Prostate gland (tissue), 2 donors: ENCODE measurements at places on chromosomes 11 and 22.

- no peaks in the 10 kb centered on the region for H3K36me3 ChIP-seq
- H3K27me3 ChIP-seq = no peaks in the 10 kb centered on the region
- no peaks in the 10 kb centered on the region for H3K4me1 ChIP-seq
- no peak overlapping the region for H3K4me3 ChIP-seq
- no peak overlapping the region for H3K27ac ChIP-seq
- no peak for DNase-seq
These were observed 25.3 kb upstream of the NOX4 start for GRCh38 chr11:89516496-89516895.

DNA sequence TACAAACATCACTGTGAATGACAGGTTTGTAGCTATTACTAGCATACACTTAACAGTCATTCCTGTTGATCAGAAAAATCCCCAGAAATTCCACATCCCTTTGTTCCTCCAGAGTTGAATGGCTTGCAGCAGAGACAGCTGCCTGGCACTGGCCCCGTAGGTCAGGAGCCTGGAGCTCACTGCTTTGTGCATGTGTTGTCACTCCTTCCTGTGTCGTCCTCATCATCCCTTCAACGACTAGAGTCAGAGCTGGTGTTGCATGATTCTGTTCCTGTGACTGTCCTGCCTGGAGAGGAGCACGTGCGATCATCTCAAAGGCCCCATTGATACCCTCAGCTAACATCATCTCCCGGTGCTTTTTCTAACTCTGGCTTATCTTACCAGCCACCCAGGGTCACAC lies 58.3 kb downstream of the LDLRAD3 start:
- no peak overlapping the region for H3K27ac ChIP-seq
- H3K27me3 ChIP-seq = no peaks in the 10 kb centered on the region
- DNase-seq = no peak
- no peaks in the 10 kb centered on the region for H3K4me1 ChIP-seq
- H3K4me3 ChIP-seq = no peak overlapping the region
- H3K36me3 ChIP-seq = no peaks in the 10 kb centered on the region

GRCh38 chr22:29512031-29512430 lies 32.0 kb downstream of the NEFH start:
- H3K27ac ChIP-seq = no peak overlapping the region
- peaks cover 6% of the 10 kb centered on the region for H3K4me1 ChIP-seq
- H3K36me3 ChIP-seq = peaks cover 4% of the 10 kb centered on the region
- H3K27me3 ChIP-seq = no peaks in the 10 kb centered on the region
- DNase-seq = no peak
- H3K4me3 ChIP-seq = no peak overlapping the region

DNA sequence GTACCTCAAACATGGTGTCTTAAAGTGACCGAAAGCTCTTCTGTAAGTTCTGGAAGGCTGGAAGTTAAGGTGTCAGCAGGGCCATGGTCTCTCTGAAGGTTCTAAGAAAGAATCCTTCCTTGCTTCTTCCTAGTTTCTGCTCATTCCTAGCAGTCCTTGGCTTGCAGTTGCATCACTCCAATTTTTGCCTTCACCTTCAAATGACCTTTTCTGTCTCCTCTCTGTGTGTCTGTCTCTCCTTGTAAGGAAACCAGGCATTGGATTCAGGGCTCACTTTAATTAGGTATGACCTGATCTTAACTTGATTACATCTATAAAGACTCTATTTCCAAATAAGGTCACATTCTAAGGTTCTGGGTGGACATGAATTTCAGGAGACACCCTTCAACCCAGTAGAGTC lies 8.7 kb downstream of the AASDHPPT start:
- no peaks in the 10 kb centered on the region for H3K36me3 ChIP-seq
- DNase-seq = no peak
- H3K4me1 ChIP-seq = no peaks in the 10 kb centered on the region
- no peak overlapping the region for H3K27ac ChIP-seq

DNA sequence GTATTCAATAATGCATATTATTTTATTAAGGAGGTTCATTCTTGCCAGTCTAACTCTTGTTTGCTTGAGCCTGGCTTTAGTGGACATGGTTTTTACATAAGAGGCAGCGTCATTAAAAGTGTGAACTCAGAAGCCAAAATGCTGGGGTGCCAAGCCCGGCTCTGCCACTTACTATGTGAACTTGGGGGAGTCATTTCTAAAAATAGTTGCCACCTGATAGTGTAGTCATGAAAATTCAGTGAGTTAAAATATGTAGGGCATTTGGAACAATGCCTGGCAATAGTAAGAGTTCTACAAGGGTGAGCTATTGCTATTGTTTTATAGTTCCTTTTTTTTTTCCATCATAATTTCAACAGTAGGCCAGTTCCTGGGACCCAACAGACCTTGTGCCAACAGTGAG lies 49.9 kb downstream of the TENM4 start:
- no peak for DNase-seq
- no peaks in the 10 kb centered on the region for H3K4me1 ChIP-seq
- no peak overlapping the region for H3K4me3 ChIP-seq
- no peaks in the 10 kb centered on the region for H3K36me3 ChIP-seq
- no peaks in the 10 kb centered on the region for H3K27me3 ChIP-seq

DNA sequence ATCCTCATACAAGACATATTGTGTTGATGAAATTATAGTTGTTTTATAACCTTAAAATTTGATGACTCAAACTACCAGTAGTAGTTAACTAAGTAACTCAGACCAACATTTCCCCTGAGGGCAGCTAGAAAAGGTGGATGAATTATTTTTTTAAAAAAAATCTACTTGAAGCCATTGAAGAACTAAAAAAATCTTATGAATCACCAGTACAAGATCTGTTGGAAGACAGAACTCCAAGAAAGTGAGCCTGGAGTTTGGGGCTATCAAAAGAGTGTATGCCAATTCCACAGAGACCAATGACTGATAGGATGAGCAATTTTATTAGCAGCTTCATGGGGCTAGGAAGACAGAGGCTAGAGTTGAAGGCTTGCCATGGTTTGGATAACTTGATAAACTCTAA lies 72.4 kb downstream of the CYP2R1 start:
- no peaks in the 10 kb centered on the region for H3K27me3 ChIP-seq
- H3K36me3 ChIP-seq = no peaks in the 10 kb centered on the region
- no peak overlapping the region for H3K27ac ChIP-seq

- no peaks in the 10 kb centered on the region for H3K4me1 ChIP-seq
- H3K27me3 ChIP-seq = no peaks in the 10 kb centered on the region
- H3K36me3 ChIP-seq = no peaks in the 10 kb centered on the region
- DNase-seq = no peak
These were observed 83.9 kb downstream of the UVRAG start for GRCh38 chr11:75898871-75899270.

DNA sequence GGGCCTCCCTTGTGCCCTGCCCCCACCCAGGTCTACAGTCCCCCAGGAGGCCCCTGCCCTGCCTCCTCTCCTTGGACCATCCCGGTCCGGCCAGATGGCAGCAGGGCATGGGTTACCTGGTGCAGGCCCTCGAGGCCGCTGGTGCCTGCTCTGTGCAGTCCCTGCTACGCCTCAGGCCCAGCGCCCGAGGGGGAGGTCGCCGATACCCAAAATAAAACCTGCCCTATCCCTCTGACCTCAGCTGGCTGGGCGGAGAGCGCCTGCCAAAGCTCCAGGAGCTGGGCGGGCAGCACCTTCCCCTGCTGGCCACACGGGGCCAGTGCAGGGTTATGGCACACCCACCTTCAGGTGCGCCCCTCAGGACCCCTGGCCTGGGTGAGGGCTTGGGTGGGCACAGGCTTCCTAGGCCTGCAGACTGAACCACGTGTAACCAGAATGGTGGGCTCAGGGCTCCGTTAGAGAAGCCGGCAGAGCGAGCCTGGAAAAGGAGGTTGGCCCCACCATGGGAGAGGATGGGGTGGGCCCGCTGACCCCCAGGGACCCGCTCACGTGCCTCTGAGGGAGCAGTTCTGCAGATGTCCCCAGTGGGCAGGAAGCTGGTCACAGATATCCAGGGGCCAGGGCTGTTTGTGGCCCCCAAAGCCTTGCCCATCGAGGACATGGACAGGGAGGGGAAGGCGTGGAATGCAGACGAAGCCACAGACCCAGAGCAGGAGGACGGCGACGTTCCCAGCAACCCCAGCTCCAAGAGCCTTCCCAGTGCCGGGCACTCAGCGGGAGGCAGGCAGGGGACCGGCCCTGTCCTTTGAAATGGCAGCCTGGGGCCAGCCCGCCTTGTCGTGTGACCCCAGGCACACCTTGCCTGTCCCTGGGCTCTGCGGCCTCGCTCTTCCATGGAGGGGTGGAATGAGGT lies 1.7 kb upstream of the TNNT3 start:
- H3K27ac ChIP-seq = no peak overlapping the region
- no peaks in the 10 kb centered on the region for H3K27me3 ChIP-seq
- H3K4me3 ChIP-seq = no peak overlapping the region
- no peaks in the 10 kb centered on the region for H3K4me1 ChIP-seq
- H3K36me3 ChIP-seq = no peaks in the 10 kb centered on the region

- no peaks in the 10 kb centered on the region for H3K4me1 ChIP-seq
- H3K4me3 ChIP-seq = no peak overlapping the region
- no peaks in the 10 kb centered on the region for H3K36me3 ChIP-seq
- H3K27me3 ChIP-seq = no peaks in the 10 kb centered on the region
These were observed 13.7 kb downstream of the ZBTB44 start for GRCh38 chr11:130301002-130301401.

- DNase-seq = no peak
- H3K4me1 ChIP-seq = peaks cover 43% of the 10 kb centered on the region
- no peak overlapping the region for H3K4me3 ChIP-seq
- H3K27ac ChIP-seq = peak overlapping the region; percentile 98
- H3K36me3 ChIP-seq = no peaks in the 10 kb centered on the region
- no peaks in the 10 kb centered on the region for H3K27me3 ChIP-seq
These were observed 2.4 kb downstream of the HPS4 start for GRCh38 chr22:26481112-26481693.

GRCh38 chr22:20128902-20129746 lies 2.5 kb upstream of the ZDHHC8 start:
- DNase-seq = no peak
- no peaks in the 10 kb centered on the region for H3K27me3 ChIP-seq
- H3K27ac ChIP-seq = no peak overlapping the region

GRCh38 chr11:118924591-118925585 lies 838 bp downstream of the BCL9L start:
- peak overlapping the region; percentile 92 for H3K27ac ChIP-seq
- H3K27me3 ChIP-seq = no peaks in the 10 kb centered on the region
- H3K36me3 ChIP-seq = no peaks in the 10 kb centered on the region
- H3K4me3 ChIP-seq = peak overlapping the region; percentile 97
- H3K4me1 ChIP-seq = peaks cover 40% of the 10 kb centered on the region
- no peak for DNase-seq

- H3K4me1 ChIP-seq = peaks cover 4% of the 10 kb centered on the region
- H3K4me3 ChIP-seq = no peak overlapping the region
- no peak for DNase-seq
- no peaks in the 10 kb centered on the region for H3K36me3 ChIP-seq
- H3K27ac ChIP-seq = no peak overlapping the region
- no peaks in the 10 kb centered on the region for H3K27me3 ChIP-seq
These were observed 3.5 kb upstream of the ACAT1 start for GRCh38 chr11:108117746-108118371.

GRCh38 chr22:21623648-21623970 lies 6.2 kb downstream of the YDJC start:
- no peaks in the 10 kb centered on the region for H3K36me3 ChIP-seq
- no peaks in the 10 kb centered on the region for H3K27me3 ChIP-seq

GRCh38 chr11:70883323-70883940 lies 368.9 kb downstream of the SHANK2 start:
- no peaks in the 10 kb centered on the region for H3K36me3 ChIP-seq
- H3K27ac ChIP-seq = no peak overlapping the region
- no peaks in the 10 kb centered on the region for H3K4me1 ChIP-seq
- H3K27me3 ChIP-seq = no peaks in the 10 kb centered on the region
- no peak for DNase-seq
- H3K4me3 ChIP-seq = no peak overlapping the region

DNA sequence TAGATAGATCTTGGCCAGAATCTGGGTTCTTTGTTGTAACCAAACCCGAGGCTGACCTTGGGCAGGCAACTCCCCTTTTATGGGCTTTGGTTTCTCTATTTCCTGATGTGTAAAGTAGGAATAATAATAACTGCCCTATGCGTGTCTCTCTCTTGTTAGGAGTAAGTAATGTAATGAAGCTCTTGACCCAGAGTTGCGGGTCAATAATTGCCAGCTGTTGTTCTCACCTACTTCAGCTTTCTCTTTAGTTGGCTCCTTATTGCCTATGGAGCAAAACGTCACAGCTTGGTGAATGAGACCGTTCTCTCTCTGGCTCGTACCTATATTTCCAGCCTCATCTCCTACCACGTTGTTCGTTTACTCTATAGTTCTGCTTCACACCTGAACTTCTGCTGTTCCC lies 56.6 kb upstream of the KIRREL3 start:
- H3K36me3 ChIP-seq = no peaks in the 10 kb centered on the region
- no peak overlapping the region for H3K4me3 ChIP-seq
- no peak overlapping the region for H3K27ac ChIP-seq
- no peaks in the 10 kb centered on the region for H3K4me1 ChIP-seq
- DNase-seq = no peak

- no peak for DNase-seq
- H3K36me3 ChIP-seq = no peaks in the 10 kb centered on the region
- H3K4me1 ChIP-seq = no peaks in the 10 kb centered on the region
- no peak overlapping the region for H3K27ac ChIP-seq
- H3K4me3 ChIP-seq = no peak overlapping the region
- H3K27me3 ChIP-seq = no peaks in the 10 kb centered on the region
These were observed 62.7 kb downstream of the HIRA start for GRCh38 chr22:19368876-19369275.

DNA sequence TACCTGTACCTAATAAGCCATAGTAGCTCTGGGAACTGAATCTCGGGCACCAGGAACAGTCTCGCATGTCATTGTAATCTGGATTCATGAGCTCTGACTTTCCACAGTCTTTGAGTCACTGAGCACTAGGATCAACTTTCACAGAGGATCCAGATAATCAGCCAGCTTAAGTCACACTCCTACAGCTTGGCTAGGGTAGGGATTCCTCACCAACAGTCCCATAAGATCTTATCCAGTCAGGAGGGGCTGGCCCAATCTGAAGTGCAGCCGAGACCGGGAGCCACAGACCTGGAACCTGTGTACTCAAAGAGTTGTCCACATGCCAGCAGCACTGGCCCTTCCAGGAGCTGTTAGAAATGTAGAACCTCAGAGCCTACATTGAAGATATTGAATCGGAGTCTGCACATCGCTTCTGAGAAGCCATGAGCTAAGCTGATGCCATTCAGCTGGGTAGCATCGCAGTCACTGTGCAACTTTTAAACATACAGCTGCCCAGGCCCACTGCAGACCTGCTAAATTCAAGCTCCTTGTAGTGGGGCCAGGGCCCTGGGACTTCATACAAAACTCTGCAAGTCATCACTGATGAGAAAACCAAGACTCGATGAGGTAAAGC lies 538.8 kb upstream of the B3GAT1 start:
- H3K27ac ChIP-seq = no peak overlapping the region
- peaks cover 3% of the 10 kb centered on the region for H3K27me3 ChIP-seq
- no peaks in the 10 kb centered on the region for H3K36me3 ChIP-seq
- DNase-seq = no peak
- no peak overlapping the region for H3K4me3 ChIP-seq

DNA sequence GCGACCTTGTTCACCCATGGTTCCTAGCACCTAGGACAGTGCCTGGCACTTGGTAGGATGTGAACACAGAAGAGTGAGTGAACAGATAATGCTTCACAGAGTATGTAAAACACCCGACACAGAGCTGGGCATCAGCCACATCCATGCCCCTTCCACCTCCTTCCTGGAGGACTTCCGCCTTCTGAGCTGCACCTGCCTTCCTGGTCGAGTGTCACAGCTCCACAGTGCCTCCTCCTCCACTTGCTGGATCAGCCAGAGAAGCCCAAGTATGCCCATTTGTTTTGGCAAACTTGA lies 20.1 kb downstream of the PRDM11 start:
- no peaks in the 10 kb centered on the region for H3K4me1 ChIP-seq
- H3K27me3 ChIP-seq = no peaks in the 10 kb centered on the region
- no peak overlapping the region for H3K27ac ChIP-seq
- H3K36me3 ChIP-seq = no peaks in the 10 kb centered on the region
- DNase-seq = no peak
- H3K4me3 ChIP-seq = no peak overlapping the region

GRCh38 chr11:24234822-24235508 lies 261.9 kb upstream of the LUZP2 start:
- no peak overlapping the region for H3K27ac ChIP-seq
- DNase-seq = no peak
- H3K4me3 ChIP-seq = no peak overlapping the region
- no peaks in the 10 kb centered on the region for H3K27me3 ChIP-seq
